ENCODE measurements at places on chromosomes 4 and X.
A peak's percentile ranks its signal among the peaks of the same experiment; 100 is the strongest.

- no peak for DNase-seq
These were observed 15.1 kb downstream of the DGKQ start for GRCh38 chr4:958314-958665.

GRCh38 chr4:26985873-26986272 is 125.2 kb downstream of the STIM2 start:
- peak; percentile 22 for DNase-seq

GRCh38 chr4:98501383-98501782 is 157.0 kb downstream of the TSPAN5 start:
- no peak for DNase-seq

GRCh38 chrX:49206543-49206942 is 6.5 kb upstream of the SYP start:
- no peak for DNase-seq

GRCh38 chrX:11944501-11944900 is 186.5 kb downstream of the MSL3 start:
- DNase-seq, result peak; percentile 1

DNA sequence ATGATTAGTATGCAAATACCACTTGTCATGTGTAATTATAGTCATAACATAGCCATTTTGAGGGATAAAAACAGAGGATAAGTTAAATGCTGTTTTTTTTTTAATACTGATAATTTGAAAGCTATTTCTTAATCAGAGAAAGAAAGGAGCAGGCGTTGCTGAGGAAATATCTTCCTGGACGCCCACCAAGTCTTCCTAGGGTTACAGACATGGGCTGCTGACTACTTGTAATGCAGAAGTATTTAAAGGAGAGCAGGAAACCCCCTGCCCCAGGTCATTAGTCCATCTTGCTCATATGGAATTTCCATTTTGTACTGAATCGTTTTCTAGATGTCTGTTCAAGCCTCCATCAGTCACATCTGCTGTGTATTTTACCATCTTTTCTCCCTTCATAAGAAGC is 176.2 kb downstream of the ADGRL3 start:
- DNase-seq, result no peak
